ENCODE measurements at places on chromosomes 7 and 10.
A peak's percentile ranks its signal among the peaks of the same experiment; 100 is the strongest.

DNA sequence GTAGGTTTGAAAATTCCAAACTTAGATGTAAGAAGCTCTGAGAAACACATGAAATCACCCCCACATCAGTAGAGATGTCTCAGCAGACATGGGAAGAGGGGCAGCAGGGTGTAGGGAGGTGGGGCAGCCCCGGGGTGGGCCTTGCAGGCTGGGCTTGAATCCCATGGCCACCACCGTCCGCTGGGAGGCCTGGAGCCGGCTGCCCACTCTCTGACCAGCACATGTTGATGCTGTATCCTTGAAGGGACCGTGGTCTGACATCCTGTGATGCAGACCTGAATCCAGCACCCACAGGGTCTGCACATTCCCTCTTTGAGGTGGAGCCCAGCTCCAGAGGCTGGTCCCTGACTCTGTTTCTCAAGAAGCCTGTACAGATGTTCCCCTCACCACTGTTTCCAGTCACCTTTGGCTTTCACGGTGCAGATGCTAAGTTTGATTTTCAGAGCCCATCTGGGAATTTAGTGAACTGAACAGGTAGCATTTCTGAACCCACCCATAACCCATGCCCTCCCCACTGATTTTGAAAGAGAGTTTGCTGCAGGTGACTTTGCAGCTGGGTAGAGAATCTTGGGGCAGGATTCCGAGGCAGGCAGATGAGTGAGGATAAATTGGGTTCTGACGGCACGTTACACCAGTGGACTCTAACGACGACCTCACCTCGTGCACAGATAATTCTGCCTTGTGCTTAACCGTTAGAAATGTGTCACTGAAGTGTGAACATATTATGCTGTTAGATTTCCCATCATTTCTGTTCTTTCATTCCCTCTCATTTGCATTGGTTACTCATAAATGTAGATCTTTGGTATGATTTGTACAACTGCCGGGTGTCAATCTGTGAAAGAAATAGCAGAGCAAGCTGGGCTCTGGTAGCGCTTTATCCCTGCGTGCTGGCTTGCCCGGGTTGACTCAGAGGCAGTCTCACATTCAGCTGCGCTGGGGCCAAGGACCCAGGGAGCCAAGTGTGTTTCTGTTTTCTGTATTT, 45.7 kb downstream of the IKZF1 start:
- DNase-seq, result no peak

- peak; percentile 51 for DNase-seq
These were observed at the start of gene RAPGEF5 for GRCh38 chr7:22356701-22357310. Gene RAPGEF5, minus strand, starts transcription at chr7:22357154. Its CDS starts 94 bp downstream, at chr7:22357060.

DNA sequence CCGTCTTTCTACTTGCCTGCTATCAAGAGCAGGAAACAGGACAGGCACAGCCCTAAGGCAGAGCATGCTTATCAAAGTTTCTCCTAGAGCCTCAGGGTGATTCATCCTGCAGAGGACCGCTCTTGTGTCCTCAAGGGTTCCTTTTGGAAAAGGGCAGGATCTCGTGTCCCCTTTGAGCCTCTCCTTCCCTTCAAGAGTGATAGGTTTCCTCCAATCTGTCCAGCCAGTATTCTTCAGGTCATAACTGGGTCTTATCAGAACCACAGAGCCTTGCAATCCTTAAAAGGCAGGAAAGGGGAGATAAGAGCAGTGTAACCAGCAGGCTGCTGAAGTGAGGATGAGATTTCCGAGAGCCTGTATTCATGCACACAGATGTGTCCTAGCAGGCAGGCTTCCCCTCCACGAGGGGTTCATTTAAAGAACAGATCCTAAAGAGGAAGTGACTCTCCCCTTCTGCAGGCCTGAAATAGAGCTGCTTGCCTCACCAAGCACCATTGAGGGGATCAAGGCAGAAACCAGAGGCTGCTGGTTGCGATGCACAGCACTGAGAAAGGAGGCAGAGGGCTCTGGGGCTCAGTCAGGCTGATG, 90.5 kb upstream of the SVIL start:
- no peak for DNase-seq

DNA sequence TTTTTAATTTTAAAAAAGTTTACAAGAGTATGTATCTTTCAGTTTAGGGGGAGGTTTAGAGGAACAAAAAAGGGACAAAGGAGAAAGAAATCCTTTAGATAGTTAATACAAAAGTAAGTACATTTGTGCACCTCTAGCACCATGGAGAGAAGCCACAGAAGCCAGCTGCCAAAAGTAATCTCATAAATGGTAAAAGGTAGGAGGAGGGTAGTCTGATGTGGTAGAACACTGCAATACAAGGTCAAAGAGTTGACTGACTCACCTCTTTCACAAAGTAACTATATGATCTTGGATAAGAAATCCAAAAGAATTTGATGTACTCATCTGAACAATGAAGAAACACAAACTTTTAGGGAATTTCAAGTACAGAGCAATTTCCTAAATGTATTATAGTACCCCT, 68.1 kb downstream of the CNOT4 start:
- DNase-seq, result no peak

GRCh38 chr10:73969224-73969841, 28.6 kb upstream of the VCL start:
- DNase-seq, result no peak

GRCh38 chr10:104548090-104548489, 93.0 kb upstream of the SORCS3 start:
- DNase-seq, result no peak

GRCh38 chr10:16779384-16779915, 37.8 kb downstream of the RSU1 start:
- no peak for DNase-seq

- no peak for DNase-seq
These were observed 93.6 kb downstream of the UBE2H start for GRCh38 chr7:129859183-129859582.

GRCh38 chr7:90266808-90267207, 21.8 kb downstream of the CFAP69 start:
- DNase-seq, result no peak

DNA sequence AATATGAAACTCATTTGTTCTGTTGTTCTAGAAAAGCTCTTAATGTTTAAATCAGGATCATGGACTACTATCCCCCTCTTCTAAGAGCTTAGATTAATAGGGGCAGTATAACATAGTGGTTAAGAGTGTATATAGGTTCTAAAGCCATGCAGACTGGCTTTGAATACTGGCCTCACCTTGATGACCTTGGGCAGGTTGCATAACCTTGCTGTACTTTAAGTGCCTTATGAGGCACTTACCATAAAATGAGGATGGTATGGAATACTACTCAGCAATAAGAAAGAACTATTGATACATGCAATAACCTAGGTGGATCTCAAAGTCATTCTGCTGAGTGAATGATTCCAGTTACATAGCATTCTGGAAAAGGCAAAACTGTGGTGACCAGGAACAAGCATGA, 53.6 kb downstream of the GBF1 start:
- no peak for DNase-seq

DNA sequence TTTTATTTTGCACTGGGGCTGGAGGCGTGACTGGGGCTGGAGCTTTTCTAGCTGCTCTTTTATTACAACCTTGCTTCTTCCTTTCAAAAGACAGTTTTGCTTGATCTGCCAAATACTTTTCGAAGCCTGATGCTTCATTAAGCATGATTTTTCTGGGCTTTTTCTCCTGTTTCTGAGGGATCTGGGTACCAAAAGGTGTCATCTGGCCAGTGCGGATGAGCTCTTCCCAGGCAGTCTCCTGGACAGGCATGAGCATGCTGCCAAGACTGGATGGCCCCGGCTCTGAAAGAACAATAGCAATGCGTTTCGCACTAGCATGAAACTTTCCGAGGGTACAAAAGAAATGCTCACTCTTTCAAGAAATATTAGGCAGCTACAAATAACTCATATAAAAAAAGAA, 14.4 kb downstream of the ERCC6 start:
- no peak for DNase-seq

GRCh38 chr10:29276251-29276850, 12.5 kb upstream of the LYZL1 start:
- DNase-seq, result no peak

DNA sequence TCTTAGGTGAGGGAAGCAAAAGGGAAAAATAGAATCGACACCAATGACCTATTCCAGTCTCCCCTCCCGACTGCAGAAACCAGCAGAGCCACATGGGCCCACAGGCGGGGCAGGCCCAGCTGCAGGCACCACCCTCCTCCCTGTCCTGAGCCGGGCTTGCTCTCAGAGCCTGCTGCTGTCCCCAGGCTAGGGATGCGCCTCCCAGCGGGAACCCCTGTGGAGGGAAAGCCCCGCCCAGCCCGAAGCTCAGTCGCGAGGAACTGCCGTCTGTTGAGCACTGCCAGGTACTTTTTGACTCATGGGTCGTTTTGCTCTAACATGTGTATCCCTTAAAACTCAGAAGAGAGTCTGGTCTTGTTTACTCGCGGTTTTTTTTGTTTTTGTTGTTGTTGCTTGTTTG, 124.5 kb upstream of the RET start:
- no peak for DNase-seq

DNA sequence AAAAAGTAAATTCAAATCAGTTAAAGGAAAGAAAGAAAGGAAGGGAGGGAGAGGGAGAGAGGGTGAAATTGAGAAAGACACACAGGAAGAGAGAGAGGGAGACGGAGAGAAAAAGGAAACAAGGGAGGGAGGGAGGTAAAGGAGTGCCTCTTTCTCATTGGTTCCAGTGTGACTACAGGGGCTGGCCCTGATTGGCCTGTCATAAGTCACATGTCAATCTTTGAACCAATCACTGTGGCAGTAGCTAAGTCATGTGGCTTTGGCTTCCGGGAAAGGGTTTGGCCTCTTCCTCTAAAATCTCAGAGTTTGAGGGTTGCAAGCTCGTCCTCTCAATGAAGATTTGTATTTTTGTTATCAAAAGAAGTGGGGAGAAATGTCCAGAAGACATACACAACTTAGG, 150.2 kb downstream of the RAB11FIP2 start:
- DNase-seq, result no peak

DNA sequence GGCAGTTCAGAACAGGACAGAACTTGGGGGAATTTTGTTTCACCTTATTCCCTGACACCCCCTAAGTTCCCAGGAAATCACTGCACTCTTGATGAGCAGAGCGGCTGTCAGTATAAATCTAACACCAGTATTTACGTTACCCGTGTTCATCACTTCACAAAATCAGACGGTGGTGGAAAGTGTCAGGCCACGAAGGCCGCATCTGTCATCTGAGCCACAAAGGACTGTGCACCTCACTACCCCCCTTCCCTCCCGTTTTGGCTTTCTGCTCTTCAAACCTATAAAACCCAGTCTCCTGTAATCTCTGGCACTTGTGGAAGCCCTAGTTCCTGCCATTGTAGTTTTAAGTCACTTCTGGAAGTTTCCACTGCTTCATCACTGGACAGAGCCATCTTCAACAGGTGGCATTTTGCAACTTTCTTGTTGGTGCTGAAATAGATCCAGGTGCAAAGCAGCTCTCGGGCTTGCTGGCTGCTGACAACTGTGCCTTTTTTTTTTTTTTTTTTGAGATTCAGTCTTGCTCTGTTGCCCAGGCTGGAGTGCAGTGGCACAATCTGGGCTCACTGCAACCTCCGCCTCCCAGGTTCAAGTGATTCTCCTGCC, 9.5 kb downstream of the ZFAND2A start:
- DNase-seq, result no peak

- DNase-seq, result no peak
These were observed 72.4 kb upstream of the EBF3 start for GRCh38 chr10:130036296-130037065.

- no peak for DNase-seq
These were observed 109.6 kb downstream of the MYL10 start for GRCh38 chr7:101519324-101520023.

DNA sequence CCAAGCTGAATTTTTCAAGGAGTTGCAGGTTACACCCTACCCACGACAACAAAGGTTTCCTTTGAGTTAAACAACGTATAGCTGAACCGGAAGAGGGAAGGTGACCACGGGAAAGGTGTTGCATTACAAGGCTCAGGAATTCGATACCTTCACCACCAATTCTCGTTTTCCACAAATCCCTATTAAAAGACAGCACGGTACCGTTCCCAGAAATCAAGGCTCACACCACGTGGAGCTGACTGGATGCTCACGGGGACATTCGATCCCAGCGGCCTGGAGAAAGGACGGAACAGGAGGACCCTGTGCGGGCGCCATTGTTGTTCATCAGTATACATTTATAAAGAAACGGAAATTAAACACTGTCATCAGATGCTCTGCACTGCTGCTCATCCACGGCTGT, 56.4 kb downstream of the CTBP2 start:
- no peak for DNase-seq

DNA sequence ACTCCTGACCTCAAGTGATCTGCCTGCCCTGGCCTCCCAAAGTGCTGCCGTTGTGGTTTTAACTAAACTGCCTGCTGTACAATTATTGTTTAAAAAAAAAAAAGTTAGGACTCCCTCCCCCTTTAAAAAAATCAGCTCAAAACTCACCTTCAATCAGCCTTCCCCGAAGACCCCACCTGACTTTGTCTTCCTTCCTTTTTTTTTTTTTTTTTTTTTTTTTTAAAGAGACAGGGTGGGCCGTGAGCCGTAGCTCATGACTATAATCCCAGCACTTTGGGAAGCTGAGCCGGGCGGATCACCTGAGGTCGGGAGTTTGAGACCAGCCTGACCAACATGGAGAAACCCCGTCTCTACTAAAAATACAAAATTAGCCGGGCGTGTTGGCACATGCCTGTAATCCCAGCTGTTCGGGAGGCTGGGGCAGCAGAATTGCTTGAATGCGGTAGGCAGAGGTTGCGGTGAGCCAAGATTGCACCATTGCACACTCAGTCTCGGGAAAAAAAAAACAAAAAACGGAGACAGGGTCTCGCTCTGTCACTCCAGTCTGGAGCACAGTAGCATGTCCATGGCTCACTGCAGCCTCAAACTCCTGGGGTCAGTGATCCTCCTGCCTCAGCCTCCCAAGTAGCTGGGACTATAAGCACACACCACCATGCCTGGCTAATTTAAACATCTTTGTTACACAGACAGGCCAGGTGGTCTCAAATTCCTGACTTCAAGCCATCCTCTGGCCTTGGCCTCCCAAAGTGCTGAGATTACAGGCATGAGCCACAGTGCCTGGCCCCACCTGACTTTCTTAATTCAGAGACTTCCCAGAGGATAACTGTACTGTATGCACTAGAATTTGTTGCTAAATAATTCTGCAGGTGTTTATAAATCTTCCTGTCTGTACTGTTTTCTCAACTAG, 3.2 kb downstream of the FIS1 start:
- DNase-seq, result no peak

DNA sequence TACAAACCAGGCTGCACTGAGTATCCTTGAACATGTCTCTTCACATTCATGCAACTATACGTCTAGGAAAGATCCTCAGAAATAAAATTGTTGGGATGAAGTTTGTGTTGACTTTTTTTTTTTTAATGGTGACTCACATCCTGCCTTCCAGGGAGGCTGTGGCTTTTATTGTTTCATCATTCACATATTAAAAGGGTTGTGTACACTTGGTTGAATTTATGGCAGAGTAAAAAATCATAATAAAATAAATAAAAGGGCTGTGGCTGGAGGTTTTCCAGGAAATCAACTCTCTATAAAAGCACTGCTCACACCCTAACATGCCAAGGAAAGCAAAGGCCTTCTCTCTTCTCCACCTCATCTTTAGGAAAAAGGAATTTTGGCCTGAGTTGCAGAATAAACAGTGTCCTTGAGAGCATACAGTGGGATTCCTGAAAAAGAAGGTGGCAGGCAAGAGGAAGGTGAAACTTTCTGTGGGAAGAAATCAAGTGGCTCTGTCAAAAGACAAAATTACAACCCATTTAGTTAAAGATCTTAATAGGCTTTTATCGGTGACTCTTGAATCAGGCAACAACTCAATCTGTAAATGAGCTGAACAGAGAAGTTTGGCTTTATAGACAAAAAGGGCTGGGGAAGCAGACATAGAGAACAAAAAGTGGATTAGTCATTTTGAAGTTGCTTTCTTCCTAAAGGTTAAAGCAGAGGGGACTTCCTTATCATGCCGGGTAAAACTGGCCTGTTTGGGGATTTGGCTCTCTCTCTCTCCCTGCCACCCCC, 41.6 kb upstream of the FHIP2A start:
- DNase-seq, result no peak
